ENCODE measurements at places on chromosomes 5 and 9.

DNA sequence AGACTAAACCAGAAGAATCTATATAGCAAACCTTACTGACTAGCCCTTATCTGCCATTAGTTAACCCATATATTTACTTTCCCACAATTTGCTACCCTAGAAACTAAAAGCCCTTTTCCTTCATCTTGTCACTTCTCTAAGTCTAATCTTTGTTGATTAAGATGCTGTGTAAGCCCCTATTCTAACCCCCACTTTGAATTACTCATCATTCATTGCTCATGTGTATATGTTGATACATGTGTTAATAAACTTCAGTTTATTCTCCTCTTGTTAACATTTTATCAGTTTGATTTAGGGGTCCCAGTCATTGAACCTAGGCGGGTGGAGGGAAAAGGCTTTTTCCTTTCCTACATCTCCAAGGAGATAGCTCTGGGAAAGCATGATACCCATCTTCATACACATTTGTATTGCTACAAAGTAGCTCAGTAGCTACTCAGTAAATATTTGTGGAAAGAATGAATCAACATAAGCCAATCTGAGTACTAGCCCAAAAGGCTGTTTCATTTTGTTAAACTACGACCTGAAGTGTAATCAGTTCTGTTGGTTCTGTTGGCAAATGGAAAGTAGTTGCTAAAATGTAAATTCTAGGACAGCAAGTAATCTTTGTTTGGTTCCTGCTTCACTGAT is 35.1 kb upstream of the NDFIP1 start:
- DNase-seq, result no peak

DNA sequence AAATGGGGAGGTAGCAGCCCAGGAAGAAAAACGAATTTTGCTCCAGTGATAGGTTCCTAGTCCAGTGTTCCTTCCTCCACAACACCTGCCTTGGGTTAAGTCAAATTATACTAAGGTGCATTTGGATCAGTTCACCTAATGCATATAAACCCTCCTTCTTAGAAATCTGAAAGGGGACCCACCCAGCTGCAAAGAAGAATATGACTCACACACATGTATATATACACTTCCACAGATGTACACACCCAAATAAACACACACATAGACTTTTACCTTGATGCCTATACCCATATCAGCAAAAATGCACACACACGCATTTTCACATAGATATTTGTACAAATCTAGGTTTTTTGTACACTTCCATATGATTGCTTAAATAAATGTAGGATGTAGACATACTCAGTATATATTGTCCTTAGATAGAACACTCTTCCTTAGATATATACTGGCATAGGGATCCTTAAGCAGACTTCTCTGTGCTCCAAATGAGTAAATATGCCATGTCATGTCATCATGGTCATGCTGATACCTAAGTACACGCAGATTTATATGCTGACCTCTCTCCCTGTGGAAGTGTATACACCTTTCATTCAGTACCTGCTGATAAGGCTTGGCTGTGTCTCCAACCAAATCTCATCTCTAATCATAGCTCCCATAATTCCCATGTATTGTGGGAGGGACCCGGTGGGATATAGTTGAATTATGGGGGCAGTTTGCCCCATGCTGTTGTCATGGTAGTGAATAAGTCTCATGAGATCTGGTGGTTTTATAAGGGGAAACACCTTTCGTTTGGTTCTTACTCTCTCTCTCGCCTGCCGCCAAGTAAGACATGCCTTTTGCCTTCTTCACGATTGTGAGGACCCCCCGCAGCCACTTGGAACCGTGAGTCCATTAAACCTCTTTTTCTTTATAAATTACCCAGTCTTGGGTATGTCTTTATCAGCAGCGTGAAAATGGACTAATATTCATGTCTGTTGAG is 10.2 kb downstream of the ADRB2 start:
- DNase-seq, result no peak

DNA sequence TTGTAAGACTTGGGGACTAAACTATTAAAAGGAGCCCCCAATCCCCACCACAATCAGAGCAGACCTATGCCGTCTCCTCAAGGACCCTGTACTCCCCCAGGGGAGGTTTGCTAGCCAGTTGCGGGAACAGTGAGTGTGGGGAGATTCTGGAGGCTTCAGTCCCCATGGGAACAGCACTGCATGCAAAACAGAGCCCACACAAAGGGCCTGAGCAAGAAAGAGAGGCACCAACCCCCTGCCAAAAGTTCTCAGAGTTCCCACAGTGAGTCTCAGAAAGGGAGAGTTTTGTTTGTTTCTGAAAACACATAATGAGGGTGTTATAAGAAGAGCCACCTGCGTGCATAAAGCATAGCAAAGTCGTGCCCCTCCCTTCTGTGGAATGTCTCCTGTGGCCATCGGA is 56.6 kb downstream of the CFAP90 start:
- no peak for DNase-seq

DNA sequence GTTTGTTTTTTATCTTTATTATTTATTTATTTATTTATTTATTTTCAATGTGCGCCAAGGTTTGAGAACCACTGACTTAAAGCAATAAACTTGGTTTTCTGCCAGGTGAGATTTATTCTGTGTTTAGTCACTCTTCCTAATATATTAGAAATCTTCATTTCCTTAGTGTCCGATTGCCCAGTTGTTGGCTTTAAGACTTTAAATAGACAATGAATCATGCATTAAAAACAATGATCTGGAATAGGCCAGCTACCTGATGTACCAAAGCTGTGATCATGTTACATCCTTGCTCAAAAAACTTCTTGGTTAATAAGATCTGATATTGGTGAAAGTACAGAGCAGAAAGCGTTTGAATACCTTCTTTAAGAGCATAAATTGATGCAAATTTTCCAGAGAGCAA is 52.1 kb upstream of the ERBIN start:
- DNase-seq, result no peak

DNA sequence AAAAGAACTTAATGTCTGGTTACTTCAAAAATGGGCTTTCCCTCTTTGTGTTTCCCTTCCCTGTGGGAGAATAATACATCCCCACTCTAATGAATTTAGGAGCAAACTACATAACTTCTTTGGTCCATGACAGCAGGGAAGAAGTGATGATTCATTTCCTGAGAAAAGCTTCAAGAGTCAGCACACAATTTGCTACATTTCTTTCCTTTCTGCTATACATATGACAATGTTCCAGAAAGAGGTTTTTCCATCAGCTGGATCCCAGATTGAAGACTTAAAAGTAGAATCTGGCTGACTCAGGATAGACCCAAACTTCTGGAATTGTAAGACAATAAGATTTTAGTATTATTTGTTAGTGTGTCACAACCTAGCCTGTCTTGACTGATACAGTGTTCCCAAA is 126.1 kb downstream of the DRD1 start:
- no peak for DNase-seq

DNA sequence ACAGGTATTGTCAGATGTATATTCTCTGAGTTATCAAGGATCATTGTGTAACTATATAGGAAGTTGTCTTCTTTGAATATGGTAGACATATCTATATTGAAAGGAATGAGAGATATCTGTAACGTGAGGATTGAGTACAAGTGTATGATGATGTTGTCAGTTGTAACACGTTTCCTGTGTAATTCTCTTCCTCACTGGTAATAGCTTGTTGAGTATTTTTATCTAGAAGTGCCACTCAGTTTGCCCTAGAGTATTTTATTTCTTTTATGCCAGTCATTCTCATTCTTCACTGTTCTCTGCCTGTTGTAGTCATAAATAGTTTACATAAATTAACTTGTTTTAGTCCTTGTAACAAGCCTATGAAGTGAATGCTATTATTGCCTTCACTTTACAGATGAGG is 172.1 kb downstream of the BAAT start:
- DNase-seq, result no peak

DNA sequence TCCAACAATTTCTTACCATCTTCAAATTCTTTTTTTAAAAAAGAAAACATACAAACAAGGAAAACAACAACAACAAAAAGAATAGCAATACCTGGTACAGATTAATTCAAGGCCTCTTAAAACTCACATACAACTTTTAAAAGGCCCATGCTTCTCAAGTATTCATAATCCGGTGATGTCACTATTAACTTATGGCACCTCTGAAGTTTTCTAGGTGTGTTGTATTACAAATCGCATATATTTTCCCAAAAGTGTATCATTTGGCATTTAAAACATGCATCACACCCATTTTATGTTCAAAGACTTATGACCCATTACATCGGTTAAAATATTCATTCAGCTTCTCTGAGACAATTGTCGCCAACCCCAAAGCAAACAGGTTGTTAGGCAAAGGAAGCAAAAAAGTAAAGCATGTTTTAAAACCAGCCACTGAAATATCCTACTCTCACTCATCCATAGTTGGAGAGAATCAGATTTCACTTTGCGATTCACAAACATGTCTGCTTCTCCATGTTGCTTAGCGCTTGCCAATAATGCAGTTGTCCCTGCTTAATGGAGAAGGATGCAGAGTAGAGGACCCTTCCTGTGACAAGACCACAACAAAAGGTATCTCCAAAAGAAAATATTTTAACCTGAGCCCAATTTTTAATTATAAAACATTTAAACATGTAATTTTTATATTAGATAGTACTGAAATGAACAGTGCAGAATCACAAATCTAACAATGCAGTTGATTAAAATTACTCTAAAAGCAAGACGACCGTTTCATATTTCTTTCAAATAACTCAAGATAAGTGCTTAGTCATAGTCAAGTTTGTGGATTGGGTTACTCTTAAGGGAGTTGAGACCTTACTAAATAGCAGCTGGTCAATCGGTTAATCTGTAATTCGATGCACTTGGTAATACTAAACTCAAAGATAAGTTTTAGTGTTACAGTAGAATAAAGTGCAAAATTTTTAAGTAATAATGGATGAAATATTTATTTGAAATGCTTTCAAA is 1.6 kb downstream of the SKP1 start:
- DNase-seq, result no peak

DNA sequence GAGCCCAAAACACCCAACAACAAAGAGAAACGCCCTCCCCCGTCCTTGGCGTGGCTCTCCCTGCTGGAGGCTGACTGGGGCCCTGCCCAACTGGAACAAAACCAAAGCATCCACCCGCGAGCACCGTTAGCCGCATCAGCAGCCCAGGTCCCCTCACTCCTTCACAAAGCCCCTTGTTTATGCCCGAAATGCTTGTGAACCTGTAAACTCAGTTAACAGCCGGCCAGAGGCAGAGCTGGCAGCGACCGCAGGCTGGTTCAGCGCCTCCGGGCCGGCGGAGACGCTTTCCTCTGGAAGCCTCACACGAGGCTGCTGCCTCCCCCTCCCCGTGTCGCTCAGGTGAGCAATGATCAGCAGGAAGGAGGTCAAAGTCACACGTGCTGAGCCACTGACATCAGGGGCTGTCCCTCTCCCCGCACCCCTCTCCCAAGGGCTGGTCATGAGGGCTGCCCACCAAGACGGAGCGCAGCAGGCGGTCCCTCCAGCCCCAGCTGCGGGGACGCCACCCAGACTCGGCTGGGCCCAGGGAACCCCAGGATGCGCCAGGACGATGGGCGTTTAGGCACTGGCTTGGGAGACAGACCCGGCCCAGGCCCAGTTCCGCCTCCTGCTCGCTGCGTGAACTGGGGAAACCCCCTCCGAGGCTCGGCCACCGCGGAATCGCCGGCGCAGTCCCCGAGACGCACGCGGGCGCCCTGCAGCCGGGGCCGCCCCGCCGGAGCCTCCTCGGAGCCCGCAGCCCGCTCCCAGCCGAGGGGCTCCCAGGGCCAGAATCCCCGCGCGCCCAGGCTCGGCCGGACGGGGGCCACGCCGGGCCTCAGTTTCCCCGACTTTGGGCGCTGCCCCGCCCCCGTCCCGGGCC is 563 bp downstream of the SNAPC4 start:
- peak; percentile 25 for DNase-seq

GRCh38 chr5:176391479-176391878 is 2.9 kb downstream of the HIGD2A start:
- no peak for DNase-seq

DNA sequence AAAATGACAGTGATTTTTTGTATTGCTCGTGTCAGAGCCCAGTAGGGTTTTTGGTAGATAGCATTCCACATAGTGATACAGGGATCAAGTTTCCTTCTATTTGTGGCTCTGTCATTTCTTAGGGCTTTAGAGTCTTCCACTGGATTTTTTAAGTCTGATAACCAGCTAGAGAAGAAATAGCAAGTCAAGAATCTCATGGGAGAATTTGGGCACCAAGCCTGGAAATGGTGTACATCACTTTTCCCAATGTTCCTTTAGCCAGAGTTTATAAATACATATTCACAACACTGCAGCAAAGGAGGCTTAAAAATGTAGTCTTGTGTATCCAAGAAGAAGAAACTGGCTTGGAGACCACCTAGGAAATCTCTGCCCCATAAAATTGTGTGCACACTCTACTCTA is 647.1 kb upstream of the KLF4 start:
- DNase-seq, result no peak

GRCh38 chr5:36660397-36661049 is 54.1 kb downstream of the SLC1A3 start:
- no peak for DNase-seq

- DNase-seq, result no peak
Observed at GRCh38 chr5:102611312-102611711, 112.5 kb upstream of the SLCO6A1 start.

- no peak for DNase-seq
Observed at GRCh38 chr9:123043081-123043939, 9.8 kb downstream of the GPR21 start.

DNA sequence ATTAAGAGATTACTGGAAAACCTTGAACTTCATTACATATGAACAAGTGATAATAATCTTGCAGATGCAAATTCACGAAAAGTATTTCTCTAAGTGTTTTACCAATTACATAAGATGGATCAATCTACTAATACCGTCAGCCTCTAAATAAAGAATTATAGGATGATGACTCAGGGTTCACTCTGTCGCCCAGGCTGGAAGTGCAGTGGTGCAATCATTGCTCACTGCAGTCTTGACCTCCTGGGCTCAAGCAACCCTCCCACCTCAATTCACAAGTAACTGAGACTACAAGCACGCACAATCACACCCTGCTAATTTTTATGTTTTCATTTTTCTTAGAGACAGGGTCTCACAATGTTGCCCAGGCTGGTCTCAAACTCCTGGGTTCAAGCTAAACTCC is 56.1 kb downstream of the CHD1 start:
- DNase-seq, result no peak

DNA sequence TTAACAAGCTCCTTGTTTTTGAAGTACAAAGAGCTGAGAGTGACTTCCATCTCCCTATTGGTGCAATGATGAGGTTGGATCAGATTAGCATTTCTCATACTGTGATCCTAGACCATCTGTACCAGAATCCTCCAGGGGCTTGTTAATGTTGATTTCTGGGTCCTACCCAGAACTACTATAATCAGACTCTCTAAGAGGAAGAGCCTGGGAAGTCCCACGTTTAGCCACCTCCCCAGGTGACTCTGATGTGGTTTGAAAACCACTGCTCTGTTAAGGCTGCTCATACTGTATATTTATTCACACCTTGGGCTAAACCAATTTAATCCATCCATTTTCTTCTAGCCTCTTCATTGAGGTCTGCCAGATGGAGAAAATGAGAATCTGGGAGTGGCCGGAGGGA is 49.6 kb upstream of the SMIM32 start:
- no peak for DNase-seq

Measured in stimulated activated CD4-positive, alpha-beta T cell treated with anti-CD3 and anti-CD28 coated beads, Interleukin-1b, Interleukin-23, amount 100 ng/mL, for 24 hours (primary cell).